ENCODE measurements at places on chromosomes 5 and 9.
A peak's percentile ranks its signal among the peaks of the same experiment; 100 is the strongest.

- DNase-seq = no peak
Measured at GRCh38 chr9:18775930-18776329, 257.1 kb downstream of the SAXO1 start.

GRCh38 chr5:109468737-109469420 lies 59.1 kb upstream of the PJA2 start:
- peak; percentile 98 for DNase-seq

DNA sequence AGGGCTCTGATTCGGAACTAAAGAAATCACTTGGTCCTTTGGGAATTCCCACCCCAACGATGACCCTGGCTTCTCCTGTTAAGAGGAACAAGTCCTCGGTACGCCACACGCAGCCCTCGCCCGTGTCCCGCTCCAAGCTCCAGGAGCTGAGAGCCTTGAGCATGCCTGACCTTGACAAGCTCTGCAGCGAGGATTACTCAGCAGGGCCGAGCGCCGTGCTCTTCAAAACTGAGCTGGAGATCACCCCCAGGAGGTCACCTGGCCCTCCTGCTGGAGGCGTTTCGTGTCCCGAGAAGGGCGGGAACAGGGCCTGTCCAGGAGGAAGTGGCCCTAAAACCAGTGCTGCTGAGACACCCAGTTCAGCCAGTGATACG lies 83.4 kb downstream of the GOLPH3 start:
- DNase-seq = no peak

GRCh38 chr5:107231191-107231590 lies 439.5 kb downstream of the EFNA5 start:
- no peak for DNase-seq

GRCh38 chr5:61329550-61330128 lies 2.4 kb upstream of the ZSWIM6 start:
- no peak for DNase-seq

GRCh38 chr9:87464992-87465378 lies 32.7 kb upstream of the DAPK1 start:
- DNase-seq = no peak

GRCh38 chr5:149224282-149224681 lies 47.4 kb upstream of the AFAP1L1 start:
- no peak for DNase-seq

- DNase-seq = no peak
Measured at GRCh38 chr5:36632363-36632664, 25.9 kb downstream of the SLC1A3 start.

DNA sequence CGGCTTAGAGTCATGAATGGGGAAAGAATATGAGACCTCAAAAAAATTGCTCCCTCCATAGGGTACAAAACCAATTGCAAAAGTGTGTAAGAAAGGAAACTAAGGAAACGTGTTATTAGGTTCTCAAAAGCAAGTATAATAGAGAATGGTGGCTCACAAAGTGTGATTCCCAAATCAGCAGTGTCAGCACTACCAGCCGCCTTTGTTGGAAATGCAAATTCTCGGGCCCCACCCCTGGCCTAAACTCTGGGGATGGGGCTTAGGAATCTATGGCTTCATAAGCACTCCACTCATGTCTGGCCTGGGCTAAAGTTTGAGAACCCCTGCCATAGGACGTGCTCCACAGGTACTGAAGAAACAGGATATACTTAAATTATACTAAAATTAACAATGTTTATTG lies 1.6 kb upstream of the CCDC69 start:
- DNase-seq = no peak

GRCh38 chr9:1909322-1909721 lies 105.8 kb upstream of the SMARCA2 start:
- DNase-seq = no peak

DNA sequence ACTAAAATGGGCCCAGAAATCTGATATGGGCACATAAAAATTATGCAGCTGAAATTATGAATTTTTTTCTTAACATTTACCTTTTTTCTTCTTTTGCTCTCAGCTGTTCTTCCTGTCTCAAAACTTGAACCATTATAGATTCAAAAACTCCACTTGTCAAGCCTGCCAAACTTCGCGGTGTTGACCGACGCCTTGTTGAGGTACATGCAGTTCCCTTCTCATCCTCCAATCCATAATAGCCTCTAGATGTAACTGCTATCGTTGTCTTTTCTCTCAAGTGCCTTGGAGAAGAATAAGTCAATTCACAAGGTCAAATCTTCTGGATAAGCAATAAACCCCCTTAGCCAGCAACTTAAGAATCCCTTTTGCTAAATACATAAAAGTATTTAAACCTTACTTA lies 27.2 kb downstream of the RANBP6 start:
- no peak for DNase-seq

DNA sequence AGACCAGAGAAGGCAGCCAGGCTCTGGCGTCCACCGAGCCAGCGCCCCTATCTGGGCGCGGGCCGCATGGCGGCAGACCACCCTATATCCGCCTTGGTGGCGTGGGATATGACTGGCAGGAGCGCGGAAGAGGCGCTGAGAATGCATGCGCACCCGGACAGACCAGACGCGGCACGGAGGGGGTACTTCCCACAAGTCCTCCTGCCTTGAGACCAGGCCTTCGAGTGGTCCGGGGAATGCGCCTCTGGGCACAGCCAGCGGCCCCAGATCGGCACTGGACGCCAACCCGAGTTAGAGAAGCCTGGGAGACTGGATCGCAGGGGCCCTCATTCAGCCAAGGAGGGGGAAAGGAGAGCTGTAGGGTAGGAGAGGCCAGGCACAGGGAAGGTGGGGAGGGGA lies 2.5 kb upstream of the LMX1B start:
- no peak for DNase-seq

DNA sequence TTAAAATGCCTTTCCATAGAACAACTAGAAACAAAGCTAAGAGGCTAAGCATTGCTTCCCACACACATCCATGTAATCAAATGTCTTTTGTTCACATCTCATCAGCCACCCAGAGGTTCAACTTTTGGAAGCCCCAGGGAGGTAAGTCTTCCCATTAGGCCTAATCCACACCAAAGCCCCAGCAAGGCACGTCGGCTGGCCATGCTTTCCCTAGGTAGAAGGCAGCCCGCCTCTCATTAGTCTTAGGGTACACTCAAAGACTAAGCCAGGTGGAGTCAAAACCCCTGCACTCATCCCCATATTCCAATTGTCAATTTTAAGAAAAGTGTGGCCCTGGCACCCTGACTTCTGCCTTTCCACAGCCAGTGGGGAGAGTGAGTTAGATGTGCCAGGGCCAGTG lies 87.9 kb downstream of the ATPSCKMT start:
- no peak for DNase-seq

GRCh38 chr5:121559832-121560231 lies 291.9 kb upstream of the FTMT start:
- DNase-seq = no peak

Data from aorta (tissue), 5 donors.